Renal cortical epithelial cell (primary cell): ENCODE measurements at places on chromosomes 6 and 20. TPM values are rescaled to one million over a fixed set of nuclear protein-coding genes. Genes with fewer than 3 reads are reported as not detected.

Gene ANGPT4
- total RNA-seq: not detected in 2 replicates

Gene NTSR1
- total RNA-seq: not detected in 2 replicates

DNA sequence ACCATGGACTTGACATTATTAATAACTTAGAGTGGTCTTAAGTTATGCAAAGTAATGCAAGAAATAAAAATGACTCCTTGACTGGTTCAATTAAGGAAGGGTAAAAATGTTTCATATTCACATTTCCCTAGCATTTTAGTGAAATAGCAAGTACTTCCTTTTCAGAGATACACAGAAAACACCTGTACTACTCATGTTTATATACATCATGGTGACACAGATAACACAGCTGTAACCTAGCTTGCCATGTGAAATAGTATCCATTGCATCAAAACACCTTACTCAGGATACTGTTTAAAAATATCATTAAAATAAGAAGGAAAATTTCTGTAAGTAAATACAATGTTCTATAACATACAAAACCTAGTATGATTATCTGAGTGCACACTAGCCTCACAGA lies 102.4 kb downstream of the AHI1 start:
- no peak for DNase-seq

DNA sequence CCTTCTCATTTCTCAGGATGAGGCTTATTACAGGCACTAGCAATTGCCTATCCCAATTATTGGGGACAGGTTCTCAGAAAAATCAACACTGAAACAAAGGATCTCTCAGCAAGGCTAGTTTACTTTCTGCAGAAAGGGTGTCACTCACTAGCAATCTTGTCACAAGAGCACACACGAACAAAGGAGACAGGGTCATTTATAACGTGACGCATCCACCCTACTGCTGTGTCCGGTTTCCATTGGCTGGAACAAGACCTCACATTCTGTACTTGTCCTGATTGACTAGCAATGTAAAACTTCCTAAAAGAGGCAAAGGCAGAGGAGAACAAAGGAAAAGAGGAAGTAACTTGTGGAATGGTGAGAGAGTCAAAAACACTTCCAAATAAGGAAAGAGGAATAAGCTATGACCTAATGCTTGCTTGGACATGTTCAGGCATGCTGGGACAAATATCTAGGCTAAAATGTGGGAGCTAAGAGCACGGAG lies 160.2 kb upstream of the STXBP5 start:
- DNase-seq: peak; percentile 24

DNA sequence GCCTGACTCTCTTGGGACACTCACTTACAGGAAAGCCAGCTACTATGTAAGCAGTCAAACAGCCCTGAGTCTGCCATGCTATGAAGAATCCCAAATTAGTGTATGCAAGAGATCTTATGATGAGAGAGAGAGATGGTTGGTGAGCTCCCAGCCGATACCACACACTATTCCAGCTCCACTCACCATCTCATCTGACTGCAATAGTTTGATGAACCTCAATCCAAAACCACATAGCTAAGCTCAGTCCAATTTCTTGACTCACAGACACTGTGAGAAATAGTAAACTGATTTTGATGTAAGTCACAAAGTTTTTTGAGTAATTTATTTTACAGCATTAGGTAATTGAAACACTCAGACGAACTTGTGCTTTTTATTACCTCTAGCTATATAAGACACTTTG lies 441.4 kb downstream of the COL12A1 start:
- no peak for DNase-seq

DNA sequence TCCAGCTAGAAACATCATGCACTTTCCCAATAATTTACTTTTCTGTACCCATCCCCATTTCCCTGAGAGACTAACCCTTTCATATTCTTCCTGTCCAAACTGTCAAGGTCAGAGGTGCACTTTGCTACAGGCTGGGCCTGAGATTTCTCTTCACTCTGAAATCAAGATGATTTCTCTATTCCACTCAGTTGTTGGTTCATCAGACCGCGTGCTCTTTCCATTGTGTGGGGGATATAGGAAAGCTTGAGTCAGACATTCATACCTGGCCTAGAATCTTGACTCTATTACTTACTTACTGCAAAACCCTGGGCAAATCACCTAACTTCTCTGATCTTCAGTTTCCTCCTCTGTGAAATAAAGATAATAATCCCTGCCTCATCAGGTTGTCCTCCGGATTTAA lies 4.7 kb upstream of the ZDHHC14 start:
- no peak for DNase-seq

DNA sequence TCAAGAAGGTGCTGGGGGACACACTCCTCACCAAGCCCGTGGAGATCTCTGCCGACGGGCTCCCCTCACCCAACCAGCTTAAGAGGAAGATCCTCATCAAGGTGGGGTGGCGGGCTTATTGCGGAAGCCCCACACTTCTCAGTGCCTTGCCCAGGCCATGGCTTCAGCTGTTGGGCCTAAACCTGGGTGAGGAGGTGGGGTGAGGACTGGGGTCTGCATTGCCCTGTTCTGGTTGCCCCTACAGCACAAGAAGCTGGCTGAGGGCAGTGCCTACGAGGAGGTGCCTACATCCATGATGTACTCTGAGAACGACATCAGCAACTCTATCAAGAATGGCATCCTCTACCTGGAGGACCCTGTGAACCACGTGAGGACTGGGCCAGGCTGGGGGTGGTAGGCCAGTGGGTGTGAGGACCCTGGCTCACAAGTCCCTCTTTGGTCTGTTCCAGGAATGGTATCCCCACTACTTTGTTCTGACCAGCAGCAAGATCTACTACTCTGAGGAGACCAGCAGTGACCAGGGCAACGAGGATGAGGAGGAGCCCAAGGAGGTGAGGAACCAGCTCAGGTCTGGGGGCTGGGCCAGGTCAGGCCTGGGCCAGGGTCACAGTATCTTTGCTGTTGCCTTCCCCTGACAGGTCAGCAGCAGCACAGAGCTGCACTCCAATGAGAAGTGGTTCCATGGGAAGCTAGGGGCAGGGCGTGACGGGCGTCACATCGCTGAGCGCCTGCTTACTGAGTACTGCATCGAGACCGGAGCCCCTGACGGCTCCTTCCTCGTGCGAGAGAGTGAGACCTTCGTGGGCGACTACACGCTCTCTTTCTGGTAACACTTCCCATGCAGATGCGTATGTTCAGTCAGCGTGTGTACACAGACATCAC lies 27.9 kb downstream of the PLCG1 start:
- no peak for DNase-seq

DNA sequence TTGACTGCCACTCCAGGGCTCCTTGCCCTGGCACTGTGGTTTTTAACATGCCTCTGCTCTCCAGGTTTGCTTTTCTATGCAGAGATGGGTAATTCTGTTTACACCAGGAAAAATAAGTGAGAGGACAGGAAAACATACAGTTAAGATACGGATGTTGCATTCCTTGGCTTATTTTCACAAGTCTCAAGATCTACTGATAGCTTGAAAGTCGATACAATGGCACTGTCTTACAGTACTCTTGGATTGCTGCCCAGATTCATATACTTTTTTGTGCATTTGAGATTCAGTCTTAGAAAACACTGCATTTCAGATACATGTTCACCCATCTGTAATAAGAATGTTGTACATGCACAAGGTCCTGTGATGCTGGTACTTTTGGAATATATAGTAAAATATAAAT lies 159.6 kb upstream of the FLRT3 start:
- DNase-seq: no peak
